CD4-positive, alpha-beta T cell (primary cell): ENCODE measurements at places on chromosomes 16 and 17.
A peak's percentile ranks its signal among the peaks of the same experiment; 100 is the strongest.

DNA sequence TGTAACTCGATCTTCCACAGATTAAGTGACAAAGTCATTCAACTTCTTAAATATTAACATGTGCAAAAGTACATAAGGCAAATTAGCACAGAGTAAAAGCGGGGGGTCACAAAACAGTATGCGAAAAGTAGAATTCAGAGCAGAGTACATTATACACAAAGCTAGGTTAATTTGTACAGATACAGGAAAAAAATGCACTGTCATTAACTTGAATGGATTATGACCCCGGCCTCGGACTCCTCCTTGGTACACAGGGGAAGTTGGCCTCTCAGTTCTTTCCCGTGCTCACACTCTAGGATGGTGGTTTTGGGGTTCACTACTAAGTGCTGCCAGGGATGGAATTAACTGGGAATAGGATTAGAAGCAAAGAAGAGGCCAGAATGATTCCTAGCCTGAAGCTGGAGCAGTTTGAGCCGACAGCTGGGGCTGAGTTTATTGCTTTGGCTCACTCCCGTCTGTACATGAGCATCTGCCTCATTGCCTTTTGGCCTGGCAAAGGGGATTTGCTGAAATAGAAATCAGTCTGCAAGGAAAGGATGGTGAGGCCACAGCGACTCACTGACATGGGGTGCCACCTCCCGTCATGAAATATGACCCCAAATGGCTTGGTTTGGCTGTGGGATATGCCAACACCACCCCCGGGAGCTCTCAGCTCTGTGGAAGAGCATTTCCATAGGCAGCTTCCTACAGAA lies 23.6 kb downstream of the NTN1 start:
- no peak overlapping the region for H3K4me3 ChIP-seq
- DNase-seq: no peak
- no peak overlapping the region for H3K27ac ChIP-seq
- H3K27me3 ChIP-seq: no peaks in the 10 kb centered on the region
- H3K36me3 ChIP-seq: no peaks in the 10 kb centered on the region

DNA sequence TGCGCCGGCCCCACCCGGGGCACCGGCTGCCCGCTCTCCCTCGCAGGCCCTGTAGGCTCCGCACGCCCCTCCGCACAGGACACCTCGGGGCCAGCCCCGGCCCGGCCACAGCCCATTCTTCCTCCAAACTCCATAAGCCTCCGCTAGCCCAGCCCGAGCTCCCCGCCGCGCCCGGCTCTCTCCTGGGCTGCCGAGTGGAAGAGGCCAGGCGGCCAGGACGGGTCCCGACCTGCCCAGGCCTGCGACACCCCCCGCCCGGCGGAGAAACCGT lies 397 bp downstream of the NCOR1 start:
- no peaks in the 10 kb centered on the region for H3K36me3 ChIP-seq
- no peak for DNase-seq
- H3K27ac ChIP-seq: peak overlapping the region; percentile 17
- H3K27me3 ChIP-seq: no peaks in the 10 kb centered on the region
- H3K4me3 ChIP-seq: peak overlapping the region; percentile 73

- H3K27me3 ChIP-seq: no peaks in the 10 kb centered on the region
- peaks cover 6% of the 10 kb centered on the region for H3K36me3 ChIP-seq
- peak; percentile 52 for DNase-seq
- peaks cover 14% of the 10 kb centered on the region for H3K4me1 ChIP-seq
- H3K27ac ChIP-seq: no peak overlapping the region
Measured at GRCh38 chr16:12095275-12096156, 119.0 kb downstream of the SNX29 start.

GRCh38 chr17:48732688-48733629 lies 4.4 kb upstream of the HOXB13 start:
- H3K27me3 ChIP-seq: peaks cover 89% of the 10 kb centered on the region
- H3K36me3 ChIP-seq: no peaks in the 10 kb centered on the region
- no peak overlapping the region for H3K27ac ChIP-seq
- peaks cover 31% of the 10 kb centered on the region for H3K4me1 ChIP-seq
- H3K4me3 ChIP-seq: no peak overlapping the region

DNA sequence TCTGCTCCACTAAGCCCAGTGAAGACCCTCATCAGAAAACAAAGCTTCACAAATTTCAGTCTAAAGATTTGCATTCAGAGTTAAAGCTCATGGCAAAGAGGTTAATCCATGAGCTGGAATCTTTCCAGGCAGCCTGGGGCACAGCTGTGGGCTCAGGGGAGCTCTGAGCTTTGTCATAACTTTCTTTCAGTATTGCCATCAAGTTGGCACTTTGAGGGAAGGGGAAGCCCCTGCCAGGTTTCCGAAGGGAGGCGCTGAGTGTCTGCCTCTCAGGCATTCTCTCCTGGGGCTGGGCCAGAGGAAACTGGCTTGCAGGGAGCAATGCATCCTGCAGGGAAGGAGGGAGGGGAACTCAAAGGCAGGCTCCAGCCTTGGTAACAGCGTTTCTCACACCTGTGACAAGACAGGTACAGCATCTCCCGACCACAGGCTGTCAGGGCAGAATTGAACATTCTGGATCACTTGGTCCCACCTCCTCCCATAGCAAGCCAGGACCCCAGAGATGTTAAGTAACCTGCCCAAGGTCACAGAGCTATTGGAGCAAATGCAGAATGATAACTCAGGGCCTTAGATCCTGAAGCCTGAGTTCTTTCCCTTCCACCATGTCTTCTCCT lies 3.9 kb downstream of the LPO start:
- H3K4me1 ChIP-seq: no peaks in the 10 kb centered on the region
- no peak overlapping the region for H3K4me3 ChIP-seq
- peaks cover 12% of the 10 kb centered on the region for H3K27me3 ChIP-seq
- DNase-seq: no peak

- H3K4me3 ChIP-seq: no peak overlapping the region
- H3K4me1 ChIP-seq: no peaks in the 10 kb centered on the region
- H3K36me3 ChIP-seq: no peaks in the 10 kb centered on the region
- H3K27me3 ChIP-seq: no peaks in the 10 kb centered on the region
- DNase-seq: no peak
Measured at GRCh38 chr17:37672548-37673078, 29.4 kb upstream of the DDX52 start.

DNA sequence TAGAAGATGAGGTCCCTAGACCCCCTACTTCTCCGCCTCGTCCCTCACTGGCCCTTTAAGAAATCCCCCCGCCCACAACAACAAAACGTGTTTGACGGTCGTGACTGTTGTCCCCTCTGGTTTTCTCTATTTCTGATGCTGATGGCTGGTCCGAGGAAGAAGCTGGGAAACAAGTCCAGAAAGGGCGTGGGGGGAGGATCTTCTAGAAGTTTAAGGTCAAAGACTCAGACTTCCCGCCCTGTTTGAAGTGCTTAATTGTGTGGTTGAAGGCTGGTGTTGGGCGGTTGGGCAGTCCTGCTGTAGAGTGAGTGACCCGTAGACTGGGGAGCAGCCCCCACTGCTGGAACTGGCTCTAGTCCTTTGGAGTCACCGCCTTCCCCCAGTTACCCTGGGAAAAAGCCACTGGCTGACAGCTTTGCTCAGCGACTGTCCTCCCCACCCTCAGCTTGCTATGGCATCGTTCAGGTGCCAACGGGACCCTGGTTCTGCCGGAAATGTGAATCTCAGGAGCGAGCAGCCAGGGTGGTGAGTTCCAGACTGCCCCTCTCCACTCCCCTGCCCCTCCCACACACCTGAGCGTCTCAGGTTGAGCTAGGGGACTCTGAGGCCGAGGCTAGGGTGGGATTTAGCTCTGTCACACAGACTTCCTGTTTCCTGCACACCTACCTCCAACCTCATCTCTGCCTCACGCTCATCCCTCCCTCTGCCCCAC lies 1.6 kb downstream of the MLLT6 start:
- H3K4me3 ChIP-seq: peak overlapping the region; percentile 94
- peaks cover 82% of the 10 kb centered on the region for H3K4me1 ChIP-seq
- H3K27ac ChIP-seq: peak overlapping the region; percentile 74

DNA sequence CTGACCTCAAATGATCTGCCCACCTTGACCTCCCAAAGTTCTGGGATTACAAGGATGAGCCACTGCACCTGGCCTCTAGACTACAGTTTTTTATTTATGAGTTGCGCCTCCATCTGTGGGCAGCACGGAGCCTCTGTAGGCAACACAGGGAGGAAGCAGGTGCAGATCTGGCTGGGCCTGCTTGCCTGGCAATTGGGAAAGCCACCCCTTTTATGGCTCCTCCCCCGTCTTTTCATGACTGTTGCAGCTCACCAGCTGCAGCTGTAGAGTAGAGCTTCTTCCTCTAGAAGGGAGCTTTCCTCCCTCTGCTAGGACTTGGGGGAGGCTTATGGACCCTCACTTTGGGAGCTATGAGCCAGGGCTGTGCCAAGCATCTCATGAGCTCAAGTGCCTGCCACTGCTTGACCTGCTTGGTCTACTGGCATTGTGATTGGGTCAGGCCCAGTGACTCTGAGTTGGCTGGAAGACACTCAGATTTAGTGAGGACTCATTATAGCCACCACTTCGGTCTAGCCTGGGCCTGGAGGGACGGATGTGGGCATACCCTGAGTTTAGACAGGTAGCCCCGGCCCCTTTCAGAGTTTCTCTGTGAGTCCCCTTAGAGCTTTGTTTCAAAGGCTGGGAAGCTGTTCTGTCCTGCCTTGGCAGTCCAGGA lies 6.9 kb upstream of the SLC7A6 start:
- H3K36me3 ChIP-seq: peaks cover 44% of the 10 kb centered on the region
- H3K4me1 ChIP-seq: peaks cover 20% of the 10 kb centered on the region
- H3K27me3 ChIP-seq: no peaks in the 10 kb centered on the region
- H3K27ac ChIP-seq: no peak overlapping the region
